ENCODE measurements at places on chromosomes 12 and 14.

DNA sequence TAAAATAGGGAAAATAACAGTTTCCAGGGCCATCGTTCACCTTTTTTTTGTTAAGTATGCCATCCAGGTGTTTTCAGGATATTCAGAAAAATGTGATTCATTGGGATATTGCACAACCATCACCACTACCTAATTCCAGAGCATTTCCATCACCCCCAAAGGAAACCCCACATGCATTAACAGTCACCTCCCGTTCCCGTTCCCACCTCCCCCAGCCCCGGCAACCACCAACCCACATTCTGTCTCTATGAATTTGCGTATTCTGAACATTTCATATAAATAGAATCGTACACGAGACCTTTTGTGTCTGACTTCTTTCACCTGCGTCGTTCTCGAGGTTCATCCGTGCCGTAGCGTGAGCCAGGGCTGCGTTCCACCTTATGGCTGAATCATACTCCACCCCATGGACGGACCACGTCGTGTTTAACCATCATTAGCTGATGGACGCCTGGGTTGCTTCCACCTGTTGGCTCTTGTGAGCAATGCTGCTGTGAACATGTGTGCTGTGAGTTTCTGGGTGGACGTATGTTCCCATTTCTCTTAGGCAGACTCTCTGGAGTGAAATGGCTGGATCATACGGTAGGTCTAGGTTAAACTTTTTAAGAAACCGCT lies 51.0 kb upstream of the NCOR2 start:
- DNase-seq = no peak

DNA sequence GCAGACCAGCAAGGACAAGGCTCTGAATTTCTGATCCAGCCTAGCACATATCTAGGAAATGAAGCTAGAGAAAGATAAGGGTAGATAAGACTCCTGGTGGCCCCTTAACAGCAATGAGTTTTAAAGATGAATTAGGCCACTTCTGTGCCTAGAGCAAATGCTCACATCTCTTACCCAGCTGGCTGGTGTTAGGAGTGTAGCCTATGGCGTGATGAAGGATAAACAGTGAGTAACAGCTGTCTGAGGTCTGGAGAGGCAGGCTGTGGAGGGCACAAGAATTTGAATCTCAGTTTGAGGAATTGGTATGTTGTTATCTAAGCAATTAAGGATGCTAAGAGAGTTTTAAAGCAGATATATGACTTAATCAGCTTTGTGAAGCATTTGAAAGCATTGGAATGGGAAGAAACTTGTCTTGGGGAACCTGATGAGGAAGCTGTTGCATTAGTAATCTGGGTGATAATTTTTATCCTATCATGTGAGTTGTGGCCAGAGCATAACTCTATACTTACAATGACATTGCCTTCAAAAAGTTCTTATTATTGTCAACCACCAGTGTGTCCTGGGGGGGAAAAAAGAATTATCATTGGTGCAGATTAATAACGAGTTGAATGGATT lies 161.8 kb downstream of the SRGAP1 start:
- no peak for DNase-seq

DNA sequence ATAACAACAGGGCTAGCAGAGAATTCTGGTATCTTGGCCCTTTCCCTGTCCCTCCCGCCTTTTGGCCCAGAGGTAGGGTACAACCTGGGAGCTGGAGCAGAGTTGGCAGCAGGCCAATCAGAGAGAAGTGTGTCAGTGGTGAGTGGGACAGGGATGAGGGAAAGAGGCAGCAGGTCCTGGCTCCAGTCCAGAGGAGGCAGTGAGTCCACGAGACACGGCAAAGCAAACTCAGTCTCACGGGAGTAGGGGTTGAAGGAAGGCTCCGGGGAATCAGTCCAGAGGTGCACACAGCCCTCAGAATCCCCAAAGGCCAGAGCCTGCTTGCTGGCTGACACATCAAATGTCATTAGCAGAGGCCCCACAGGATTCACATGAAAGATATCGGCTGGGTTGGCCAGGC lies 7.3 kb downstream of the PAN2 start:
- DNase-seq = no peak

DNA sequence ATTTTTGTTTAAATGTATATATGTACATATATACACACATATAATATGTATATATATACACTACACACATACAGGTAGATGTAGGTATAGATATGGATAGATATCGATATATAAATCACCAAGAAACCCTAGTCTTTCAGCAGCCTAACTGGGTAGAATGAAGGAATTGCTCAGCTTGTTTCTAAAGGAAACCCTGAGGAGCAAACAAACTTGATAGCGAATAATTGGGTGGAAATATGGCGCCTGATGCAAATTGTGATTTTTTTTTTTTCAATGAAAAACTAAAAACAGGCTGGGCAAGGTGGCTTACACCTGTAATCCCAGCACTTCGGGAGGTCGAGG lies 254 bp upstream of the CCDC177 start:
- DNase-seq = no peak

DNA sequence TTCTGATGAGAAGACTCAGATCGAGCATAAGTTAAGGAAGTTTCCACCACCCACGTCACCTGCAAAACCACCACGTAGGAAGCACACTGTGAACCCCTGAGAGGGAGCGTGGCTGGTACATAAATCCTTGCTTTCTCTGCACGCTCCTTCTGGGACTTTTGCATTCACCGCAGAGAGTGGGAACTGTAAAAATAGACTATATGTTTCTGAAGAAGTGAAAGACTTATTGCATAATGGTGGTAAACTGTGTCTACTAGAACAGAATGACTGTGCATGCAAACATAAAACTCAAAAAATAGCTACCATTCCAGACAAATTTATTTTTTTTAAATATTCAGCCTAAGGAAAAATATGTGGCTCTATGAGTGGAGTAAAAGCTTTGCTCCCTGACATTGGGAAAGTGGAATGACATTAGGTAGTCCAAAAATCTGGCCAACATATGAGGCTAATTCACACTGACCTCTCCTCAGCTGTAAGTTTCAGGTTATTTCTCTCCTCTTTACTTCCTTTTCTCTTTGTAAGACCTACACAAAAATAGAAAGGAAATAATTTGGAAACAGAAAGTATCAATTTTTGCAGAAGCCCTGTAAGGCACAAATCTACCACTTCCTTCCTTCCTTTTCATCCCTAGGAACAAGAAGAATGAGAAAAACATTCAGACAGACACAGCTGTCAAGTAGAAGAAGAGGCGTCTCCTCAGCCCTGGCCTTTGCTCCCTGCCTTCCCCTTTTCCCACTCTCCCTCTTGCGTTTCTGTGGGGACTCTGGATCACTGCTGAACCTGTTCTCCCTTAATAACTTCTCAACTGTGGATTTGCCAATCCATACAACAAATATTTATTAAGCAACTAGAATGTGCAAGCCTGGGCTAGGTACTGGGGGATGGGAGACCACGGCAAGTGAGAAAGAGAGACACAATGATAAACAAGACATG lies 264.3 kb upstream of the FOXN3 start:
- DNase-seq = peak; percentile 27

- DNase-seq = no peak
Observed at GRCh38 chr12:64691227-64691794, 67.9 kb downstream of the GNS start.

DNA sequence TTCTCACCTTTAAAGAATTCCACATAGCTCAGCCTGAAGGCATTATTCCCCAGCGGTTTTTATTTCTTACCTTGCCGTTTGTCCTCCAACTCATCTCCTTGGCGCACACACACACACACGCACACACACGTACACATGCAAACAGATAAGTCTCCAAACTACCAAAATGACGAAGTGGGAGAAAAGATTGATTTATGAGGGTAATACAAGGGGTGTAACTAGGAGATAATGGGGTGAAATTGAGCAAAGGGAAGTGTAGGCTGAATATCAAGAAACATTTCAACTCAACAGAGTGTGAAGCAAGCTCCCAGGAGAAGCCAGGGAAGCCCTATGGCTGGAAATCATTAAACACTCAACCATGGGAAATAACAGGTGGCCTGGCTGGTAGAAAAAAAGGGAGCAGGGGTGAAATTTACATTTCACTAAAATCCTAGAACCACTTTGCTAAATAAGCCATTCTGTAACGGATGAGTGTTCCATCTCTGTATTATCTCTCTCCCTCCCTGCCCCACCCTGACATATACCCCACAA lies 41.0 kb downstream of the GRIN2B start:
- DNase-seq = no peak

GRCh38 chr12:132700212-132700822 lies 10.3 kb upstream of the PGAM5 start:
- no peak for DNase-seq

- DNase-seq = no peak
Observed at GRCh38 chr14:53183611-53184010, 30.5 kb upstream of the DDHD1 start.

GRCh38 chr12:100279607-100280244 lies 12.7 kb downstream of the SCYL2 start:
- no peak for DNase-seq

DNA sequence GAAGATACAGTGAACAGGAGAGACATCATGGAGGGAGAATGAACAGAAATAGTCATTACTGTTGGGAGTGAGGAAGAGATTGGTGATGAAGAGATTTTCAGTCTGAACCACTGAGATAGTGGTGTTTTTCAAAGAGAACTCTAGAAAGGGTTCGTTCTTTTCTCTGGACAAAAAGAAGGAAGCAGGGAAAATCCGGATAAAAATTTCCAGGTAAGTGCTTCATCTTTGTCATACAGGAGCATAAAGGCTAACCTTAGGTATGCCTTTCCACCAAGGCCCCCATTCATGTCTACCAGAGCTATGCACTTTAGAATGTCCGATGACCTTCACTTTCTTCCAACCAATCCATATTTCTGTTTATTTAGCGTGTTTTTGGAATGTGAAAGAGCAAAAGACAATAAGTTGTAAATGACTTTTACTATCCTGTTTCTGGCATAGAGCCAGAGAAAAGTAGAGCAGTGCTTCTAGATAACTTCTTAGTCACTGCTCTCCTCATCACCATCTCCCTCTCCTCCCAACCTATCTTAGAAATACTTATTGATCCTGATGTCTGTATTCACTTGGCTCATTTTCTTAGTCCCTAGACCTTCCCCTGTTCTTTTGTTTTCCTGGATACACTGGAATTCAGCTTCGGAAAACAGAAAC lies 116.5 kb downstream of the TTC6 start:
- DNase-seq = no peak

GRCh38 chr12:40012711-40013110 lies 93.2 kb downstream of the SLC2A13 start:
- no peak for DNase-seq

DNA sequence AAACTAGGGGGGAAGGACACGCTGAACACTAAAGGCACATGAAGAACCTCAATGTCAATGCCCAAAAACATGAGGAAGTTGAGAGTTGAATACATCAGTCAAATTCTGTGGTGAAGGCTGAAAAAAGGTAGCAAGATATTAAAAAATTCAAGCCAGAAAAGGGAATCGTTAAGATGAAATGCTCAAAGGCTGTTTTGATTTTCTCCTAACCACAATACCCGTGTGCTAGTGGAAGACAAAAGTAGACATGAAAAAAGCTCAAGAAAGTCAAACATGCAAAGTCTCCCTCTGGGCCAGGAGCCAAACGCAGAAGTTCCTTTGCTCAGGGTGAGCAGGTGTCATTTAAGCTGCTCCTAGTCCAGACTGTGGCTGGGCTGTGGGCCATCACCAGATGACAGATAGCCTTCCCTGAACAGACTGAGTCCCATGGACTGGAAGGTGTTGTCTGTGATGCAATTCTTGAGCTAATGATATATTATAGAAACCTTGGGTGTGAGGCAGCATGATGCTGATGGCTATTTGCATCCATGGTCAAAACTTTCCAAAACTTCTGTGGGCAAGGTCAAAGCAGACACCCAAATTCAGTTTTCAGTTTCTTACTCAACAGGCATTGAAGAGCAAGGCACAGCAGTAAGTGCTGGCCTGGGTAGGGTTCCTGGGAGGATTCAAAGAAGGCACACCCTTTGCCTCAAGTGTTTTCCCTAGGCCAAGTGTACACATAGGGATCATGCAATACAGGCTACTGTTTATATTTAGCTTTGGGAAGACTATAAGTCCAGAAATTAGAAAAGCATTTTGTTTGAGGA lies 81.6 kb downstream of the MYRFL start:
- no peak for DNase-seq

DNA sequence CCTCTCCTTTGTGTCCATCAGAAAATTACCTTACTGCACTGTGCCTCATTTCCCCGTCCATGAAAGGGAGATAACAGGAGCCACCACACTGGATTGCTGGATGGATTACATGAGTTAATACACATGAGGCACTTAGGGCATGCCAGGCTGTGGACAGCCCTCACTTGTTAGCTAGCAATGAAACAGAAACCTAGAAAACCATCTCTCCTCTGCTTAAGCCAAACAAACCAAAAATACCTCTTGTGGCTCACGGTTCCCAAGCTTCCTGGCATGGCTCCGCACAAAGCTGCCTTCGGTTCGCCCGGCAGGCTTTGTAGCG lies 660 bp upstream of the HCFC2 start:
- peak; percentile 1 for DNase-seq

DNA sequence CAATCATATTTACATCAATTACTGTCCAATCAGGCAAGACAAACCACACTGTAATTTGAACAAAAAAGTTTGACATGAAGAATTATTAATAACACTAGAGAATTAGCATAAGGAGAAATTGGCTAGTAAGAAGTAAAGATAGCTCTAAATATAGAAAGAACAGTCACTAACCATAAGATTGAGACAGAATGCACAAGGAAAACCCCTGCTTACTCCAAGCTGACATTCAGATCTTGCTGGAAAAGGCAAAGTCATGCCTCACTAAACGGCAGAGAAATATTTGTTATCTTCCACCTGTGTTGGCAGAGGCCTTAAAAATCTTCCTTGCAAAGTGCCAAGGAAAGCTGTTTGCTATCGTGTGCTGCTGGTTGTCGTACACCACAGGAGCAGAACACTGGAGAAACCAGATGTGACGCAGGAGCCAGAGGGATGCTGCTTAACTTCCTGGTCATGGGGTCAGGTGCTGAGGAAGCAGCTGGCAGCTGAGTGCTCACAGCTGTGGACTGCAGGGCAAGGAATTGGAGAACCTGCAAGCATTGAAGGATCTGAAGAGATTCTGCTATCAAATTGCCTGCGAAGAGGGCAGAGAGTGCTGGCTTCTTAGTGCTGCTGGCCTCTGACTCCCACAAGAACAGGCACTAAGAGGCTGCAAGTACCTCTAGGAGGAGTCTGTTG lies 1323.3 kb downstream of the LRFN5 start:
- DNase-seq = no peak

DNA sequence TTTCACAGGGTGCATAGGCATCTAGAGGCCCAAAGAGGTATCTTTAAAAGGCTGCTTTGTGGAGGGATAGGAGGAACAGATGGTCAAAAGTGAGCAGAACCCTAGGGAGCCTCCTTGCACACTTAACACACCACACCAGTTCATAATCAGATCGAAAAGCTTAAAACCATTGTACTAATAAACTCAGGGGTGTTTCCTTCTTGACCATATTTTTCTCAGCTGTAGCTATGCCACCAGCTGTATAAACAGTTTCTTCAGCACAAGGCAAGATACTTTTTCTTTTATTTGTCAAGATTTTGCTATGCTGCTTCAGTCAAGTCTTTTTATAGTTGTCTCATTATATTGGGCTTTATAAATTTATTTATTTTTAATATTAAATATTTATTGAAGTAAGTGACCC lies 88.7 kb downstream of the RIC8B start:
- no peak for DNase-seq
